Activated CD4-positive, alpha-beta T cell treated with anti-CD3 and anti-CD28 coated beads, Interleukin-2, amount 50 U/mL, for 48 hours (primary cell): ENCODE measurements at places on chromosomes 12 and 14.

DNA sequence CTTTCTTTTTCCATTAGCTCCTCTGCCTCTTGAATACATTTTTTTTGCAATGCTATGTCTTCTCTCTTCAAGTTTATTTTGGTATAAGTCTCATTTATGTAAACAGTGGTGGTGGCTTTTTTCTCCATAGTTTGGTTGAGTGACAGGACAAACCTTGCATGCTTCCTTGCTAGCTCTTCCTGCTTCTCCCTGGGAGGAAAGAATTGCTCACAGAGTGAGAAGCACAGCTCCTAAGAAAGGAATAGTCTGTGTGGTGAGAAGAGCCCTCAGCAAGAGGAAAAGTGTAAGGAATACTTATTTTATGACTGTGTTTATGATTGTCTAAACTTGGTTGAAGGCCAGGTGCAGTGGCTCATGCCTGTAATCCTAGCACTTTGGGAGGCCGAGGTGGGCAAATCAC is 11.5 kb downstream of the CCDC175 start:
- DNase-seq, result no peak

GRCh38 chr14:98593361-98593761 is 678.6 kb downstream of the BCL11B start:
- no peak for DNase-seq

DNA sequence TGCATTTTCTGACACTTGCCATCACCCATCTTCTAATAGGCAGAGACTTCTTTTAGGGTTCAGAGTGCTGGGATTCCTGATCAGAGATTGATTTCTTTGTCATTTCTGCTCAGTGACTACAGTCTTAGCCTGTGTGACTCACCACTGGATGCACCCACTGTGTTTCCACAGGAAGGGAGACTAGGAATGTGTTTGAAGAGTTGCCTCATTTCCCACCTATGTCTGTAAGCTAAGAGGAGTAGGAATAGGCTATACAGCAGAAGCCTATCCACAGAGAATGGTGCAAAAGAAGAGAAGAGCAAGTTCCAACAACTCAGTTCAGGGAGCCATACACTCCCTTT is 60.2 kb upstream of the ACTN1 start:
- DNase-seq, result no peak

DNA sequence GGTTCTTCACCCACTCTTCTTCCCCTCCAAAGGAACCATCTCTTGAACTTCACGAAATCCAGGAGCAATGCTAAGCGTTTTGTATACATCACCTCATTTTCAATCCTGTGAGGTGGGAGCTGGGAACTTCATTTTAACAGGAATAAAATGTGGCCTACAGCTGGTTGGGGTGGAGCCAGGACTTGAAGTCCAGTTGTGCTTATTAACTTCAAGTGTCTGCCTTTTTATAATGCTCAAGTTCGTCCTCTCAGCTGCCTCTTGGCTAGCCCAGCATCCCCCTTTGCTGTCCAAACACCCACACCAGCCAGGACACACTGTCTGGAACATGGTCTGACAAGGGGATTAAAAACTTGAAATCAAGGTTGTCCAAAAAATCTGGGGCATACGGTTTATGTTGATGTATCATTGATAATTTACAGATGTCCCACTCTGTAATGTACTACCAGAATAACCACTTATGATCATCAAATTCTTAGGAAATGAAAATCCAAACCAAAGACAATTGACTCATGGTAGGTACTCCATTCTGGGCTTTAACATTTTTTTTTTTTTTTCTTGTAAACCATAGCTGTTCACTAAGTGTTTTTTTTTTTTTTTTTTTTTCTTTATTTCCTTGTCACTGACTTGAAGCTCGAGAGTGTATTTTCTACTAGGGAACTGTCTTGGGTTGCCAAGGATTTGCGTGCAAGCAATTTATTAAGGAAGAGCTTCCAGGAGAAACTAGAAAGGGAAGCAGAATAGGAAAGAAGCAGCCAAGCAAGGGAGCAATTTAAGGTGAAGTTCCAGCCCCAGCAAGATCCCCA is 252.3 kb downstream of the EFCAB11 start:
- DNase-seq, result no peak

GRCh38 chr12:1360441-1361210 is 233.8 kb downstream of the FBXL14 start:
- no peak for DNase-seq

GRCh38 chr14:96582411-96582961 is 80.3 kb downstream of the PAPOLA start:
- no peak for DNase-seq

DNA sequence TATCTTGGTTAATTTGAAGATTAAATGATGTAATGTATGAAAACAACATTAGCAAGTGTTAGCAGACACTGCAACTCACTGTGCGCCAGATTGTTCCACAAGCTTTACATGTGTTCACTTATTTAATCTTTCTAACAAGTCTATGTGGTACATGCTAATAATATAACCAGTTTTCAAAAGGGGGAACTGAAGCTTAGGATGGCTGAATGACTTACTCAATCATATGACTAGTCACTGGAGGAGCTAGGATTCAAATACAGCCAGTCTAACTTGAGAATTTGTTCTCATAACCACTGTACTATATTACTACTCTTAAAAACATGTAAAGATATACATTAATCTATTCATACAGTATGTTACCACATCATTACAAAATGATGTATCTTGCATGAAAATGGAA is 60.5 kb upstream of the LRIG3 start:
- DNase-seq, result no peak

- DNase-seq, result no peak
Observed at GRCh38 chr14:96245710-96246538, 10.1 kb upstream of the BDKRB1 start.
